Activated naive CD8-positive, alpha-beta T cell treated with anti-CD3 and anti-CD28 coated beads, Interleukin-2, amount 50 U/mL, for 24 hours (primary cell): ENCODE measurements at places on chromosomes 3 and 15.

DNA sequence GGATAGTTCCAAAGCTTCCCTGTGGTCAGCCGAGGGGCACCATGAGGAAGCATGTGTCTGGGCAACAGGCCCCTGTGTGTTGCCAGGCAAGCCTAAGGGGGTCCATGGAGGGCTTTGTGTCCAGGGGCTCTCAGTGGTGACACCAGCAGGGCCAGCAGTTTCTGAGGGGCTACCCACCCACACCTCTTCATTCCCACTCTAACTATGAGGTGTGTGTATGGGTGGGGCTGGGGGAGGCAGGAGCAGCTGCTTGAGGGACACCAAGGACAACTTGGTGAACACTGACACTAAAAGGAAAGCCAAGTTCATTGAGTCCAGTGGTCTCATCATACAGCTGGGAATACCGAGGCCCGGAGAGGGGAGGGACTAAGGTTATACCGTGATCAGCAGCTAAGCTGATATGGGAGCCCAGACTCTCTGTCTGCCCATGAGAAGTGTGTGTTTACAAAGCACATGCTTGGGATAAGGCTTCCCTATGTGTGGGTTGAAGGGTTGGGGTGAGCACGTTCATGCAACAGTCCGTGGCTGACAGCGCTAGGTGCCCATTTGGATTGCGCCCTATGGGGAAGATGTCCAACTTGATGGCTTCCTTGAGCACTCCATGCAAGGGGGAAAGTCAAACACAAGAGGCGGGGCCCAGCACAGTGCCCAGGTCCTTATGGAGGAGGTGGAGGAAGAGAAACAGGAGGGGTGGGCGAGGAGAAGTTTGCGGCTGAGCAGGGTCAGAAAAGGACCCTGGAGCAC is 34.8 kb upstream of the CHRNB4 start:
- H3K36me3 ChIP-seq = no peaks in the 10 kb centered on the region
- H3K27ac ChIP-seq = no peak overlapping the region
- no peak for DNase-seq
- no peaks in the 10 kb centered on the region for H3K27me3 ChIP-seq
- H3K4me3 ChIP-seq = no peak overlapping the region

DNA sequence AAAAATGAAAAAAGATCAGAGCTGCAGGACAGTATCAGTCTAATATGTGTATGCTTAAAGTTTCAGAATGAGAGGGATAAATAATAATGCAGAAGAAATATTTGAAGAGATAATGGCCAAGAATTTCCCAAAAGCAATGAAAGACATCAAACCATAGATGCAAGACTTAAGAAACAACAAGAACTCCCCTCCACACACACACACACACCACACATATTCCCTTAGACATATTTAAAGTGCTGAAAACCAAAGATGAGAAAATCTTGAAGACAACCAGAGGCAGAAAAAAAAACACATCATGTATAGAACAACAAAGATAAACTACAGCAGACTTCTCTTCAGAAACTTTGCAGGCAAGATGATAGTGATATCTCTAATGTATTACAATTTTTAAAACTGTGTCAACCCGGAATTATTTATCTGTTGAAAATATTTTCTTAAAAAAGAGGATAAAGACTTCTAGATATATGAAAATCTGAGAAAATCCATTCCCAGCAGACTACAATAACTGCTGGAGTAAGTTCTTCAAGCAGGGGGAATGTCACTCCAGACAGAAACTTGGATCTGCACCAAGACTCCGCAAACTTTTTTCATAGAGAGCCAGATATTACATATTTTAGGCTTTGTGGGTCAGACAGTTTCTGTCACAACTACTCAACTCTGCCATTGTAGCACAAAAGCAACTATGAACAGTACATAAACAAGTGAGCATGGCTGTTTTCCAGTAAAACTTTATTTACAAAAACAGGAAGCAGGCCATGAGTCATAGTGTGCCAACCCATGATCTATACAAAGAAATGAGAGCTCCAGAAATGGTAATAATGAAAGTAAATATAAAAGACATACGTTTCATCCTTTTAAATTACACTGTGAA is 223.4 kb upstream of the CGNL1 start:
- no peak overlapping the region for H3K4me3 ChIP-seq
- H3K36me3 ChIP-seq = peaks cover 46% of the 10 kb centered on the region
- no peaks in the 10 kb centered on the region for H3K27me3 ChIP-seq
- peak overlapping the region; percentile 6 for H3K27ac ChIP-seq
- DNase-seq = no peak

DNA sequence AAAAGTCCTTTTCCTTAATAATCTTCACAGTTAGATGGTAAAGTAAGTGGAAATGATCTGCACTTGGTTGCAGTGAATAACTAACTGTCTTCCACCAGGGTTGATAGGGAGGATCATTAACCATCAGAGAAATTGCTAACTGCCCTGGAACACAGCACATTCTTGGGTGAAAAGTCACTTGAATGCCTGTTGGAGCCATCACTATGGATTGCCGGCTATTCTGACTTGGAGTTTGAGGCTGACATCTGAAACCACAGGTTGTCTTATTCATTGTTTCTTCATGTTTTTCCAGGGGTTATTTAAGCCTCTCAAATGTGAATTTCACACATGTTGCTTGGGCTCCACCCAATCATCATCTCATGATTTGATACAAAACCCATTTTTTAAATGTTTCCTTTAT is 901.4 kb downstream of the MCTP2 start:
- peaks cover 3% of the 10 kb centered on the region for H3K27me3 ChIP-seq
- no peaks in the 10 kb centered on the region for H3K4me1 ChIP-seq
- H3K27ac ChIP-seq = no peak overlapping the region
- H3K4me3 ChIP-seq = no peak overlapping the region

DNA sequence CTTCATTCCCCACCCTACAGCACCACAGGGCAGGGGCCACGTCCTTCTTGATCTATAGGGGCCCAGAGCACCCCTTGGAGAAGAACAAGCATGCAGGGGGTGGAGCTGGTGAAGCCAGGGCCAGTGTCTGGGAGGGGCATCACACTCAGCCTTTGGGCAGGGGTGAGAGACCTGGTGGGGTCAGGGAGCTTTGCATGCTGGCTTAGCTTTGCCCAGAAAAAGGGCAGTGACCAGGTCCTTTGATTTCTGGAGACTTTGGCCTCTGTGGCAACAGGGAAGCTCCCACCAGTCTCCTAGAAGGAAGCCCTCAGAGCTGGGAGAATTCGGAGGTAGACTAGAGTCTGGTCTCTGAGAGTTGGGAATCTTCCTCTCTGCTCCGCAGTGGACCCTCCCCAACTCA is 990 bp downstream of the ITIH4 start:
- H3K4me3 ChIP-seq = no peak overlapping the region
- no peaks in the 10 kb centered on the region for H3K27me3 ChIP-seq
- H3K27ac ChIP-seq = no peak overlapping the region
- no peaks in the 10 kb centered on the region for H3K36me3 ChIP-seq

- peak overlapping the region; percentile 49 for H3K27ac ChIP-seq
- peaks cover 54% of the 10 kb centered on the region for H3K36me3 ChIP-seq
- peaks cover 29% of the 10 kb centered on the region for H3K4me1 ChIP-seq
- no peaks in the 10 kb centered on the region for H3K27me3 ChIP-seq
- H3K4me3 ChIP-seq = no peak overlapping the region
- no peak for DNase-seq
Observed at GRCh38 chr3:52696830-52697631, 8.6 kb downstream of the GLT8D1 start.

GRCh38 chr3:190252080-190252479 is 70.2 kb downstream of the CLDN1 start:
- no peaks in the 10 kb centered on the region for H3K4me1 ChIP-seq
- no peak overlapping the region for H3K27ac ChIP-seq
- no peak for DNase-seq
- no peaks in the 10 kb centered on the region for H3K27me3 ChIP-seq
- no peaks in the 10 kb centered on the region for H3K36me3 ChIP-seq

DNA sequence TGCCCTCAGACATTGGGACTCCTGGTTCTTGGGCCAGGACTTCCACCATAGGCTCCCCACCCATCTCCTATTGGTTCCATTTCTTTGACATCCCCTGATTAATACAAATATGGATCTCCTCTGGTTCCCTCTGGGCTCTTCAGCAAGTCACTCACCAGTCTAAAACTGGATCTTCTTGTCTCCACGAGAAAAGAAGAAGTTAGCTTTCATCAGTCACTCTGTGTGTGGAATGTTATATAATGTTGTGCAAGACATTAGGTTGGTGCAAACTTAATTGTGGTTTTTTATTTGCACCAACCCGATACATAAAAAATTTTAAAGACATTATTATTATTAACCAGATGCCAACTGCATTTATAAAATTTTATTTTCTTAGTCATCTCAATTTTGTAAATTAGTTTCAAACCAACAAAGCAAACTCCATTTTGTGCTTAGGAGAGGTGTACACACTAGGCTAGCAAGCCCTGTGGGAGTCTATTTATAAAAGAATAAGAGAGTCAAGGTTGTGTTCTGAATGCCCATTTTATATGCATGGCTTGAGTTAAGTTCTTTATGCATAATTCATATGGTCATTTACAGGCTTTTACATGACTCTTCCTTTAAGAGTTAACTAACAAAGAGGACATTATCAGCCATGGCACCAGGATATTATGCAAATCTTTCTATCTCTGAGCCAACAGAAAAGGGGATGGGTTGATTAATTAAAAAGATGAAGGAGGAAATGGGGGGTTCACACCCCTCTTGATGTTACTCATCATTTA is 35.1 kb upstream of the IL12A start:
- no peak overlapping the region for H3K27ac ChIP-seq
- DNase-seq = no peak
- peaks cover 2% of the 10 kb centered on the region for H3K4me1 ChIP-seq
- H3K27me3 ChIP-seq = peaks cover 23% of the 10 kb centered on the region

- no peak for DNase-seq
- H3K4me1 ChIP-seq = peaks cover 4% of the 10 kb centered on the region
Observed at GRCh38 chr15:66581972-66582537, 16.3 kb upstream of the LCTL start.

DNA sequence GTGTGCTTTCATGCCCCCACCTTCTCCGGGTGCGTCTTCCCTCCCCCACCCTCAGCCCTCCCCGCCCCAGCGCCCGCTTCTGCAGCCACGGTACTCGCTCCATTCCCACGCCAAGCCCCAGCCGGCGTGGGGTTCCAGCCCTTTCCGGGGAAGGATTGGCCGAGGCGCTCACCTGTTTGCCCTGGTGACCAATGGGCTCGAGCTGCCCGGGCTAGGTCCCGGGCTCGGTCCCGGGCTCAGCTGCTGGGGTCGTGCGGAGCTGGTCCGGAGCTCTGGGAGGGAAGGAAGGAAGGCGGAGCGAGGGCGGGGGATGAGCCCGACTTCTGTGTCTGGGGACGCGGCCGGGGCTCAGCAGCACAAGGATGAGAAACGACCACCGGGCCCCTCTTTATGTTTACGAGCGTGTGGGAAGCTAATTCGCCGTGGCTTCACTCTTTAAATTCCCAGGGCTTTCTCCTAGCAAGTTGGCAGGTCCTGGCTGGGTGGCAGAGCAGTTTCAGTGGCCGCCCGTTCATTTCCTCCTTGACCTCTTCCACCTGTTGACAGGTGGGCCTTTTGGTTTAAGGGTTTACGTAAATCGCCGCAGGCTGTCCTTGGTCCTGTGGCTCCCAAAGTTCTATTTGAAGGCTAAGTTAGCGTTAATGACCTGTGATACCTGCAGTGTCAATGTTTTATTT is at the start of gene IGSF10:
Gene IGSF10 (minus strand): TSS at position 288 of the 677 bp plus-strand sequence. CDS start 2,352 bp downstream, outside the sequence.
- peaks cover 2% of the 10 kb centered on the region for H3K4me1 ChIP-seq
- peaks cover 23% of the 10 kb centered on the region for H3K27me3 ChIP-seq
- no peak for DNase-seq
- H3K4me3 ChIP-seq = peak within 1 kb of the TSS; percentile 18

- no peak overlapping the region for H3K27ac ChIP-seq
- peaks cover 34% of the 10 kb centered on the region for H3K36me3 ChIP-seq
- no peaks in the 10 kb centered on the region for H3K27me3 ChIP-seq
- no peaks in the 10 kb centered on the region for H3K4me1 ChIP-seq
- no peak for DNase-seq
Observed at GRCh38 chr15:40006646-40007045, 32.3 kb downstream of the SRP14 start.

DNA sequence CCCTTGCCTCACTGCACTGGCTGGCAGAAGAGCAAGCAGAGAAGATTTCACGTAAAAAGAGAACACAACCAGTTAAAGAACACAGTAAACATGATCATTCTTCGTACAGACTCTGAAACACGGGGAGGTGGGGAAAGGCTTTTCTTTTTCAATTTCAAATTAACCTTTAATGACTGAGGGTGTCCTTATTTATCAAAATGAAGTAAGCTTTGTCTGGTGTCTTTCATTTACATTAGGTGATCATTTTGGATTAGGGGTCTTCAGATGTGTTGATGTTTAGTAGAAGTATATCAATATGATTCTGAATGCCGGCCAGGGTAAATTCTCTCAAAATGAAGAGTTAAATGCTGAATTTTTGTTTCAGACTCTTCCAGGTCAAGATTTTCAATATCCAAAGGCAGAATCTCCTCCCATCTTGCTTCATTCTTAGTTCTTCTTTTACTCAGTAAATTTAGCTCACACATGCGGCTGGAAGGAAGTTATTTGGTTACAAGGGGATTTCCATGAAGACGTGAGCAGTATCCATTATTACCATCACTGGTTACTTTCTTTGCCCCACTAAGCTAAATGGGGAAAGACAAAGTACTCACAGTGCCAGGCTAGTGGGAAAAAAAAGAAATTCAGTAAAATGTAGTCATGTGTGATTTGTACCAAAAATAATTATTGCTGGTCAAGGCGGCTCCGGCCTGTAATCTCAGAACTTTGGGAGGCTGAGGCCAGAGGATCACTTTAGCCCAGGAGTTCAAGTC is 272.2 kb upstream of the NR2F2 start:
- H3K27ac ChIP-seq = no peak overlapping the region
- no peak for DNase-seq
- no peak overlapping the region for H3K4me3 ChIP-seq
- peaks cover 29% of the 10 kb centered on the region for H3K27me3 ChIP-seq

- H3K4me3 ChIP-seq = no peak overlapping the region
- H3K4me1 ChIP-seq = no peaks in the 10 kb centered on the region
- no peaks in the 10 kb centered on the region for H3K36me3 ChIP-seq
- H3K27me3 ChIP-seq = no peaks in the 10 kb centered on the region
- no peak overlapping the region for H3K27ac ChIP-seq
Observed at GRCh38 chr3:37554364-37554763, 307.3 kb upstream of the CTDSPL start.

DNA sequence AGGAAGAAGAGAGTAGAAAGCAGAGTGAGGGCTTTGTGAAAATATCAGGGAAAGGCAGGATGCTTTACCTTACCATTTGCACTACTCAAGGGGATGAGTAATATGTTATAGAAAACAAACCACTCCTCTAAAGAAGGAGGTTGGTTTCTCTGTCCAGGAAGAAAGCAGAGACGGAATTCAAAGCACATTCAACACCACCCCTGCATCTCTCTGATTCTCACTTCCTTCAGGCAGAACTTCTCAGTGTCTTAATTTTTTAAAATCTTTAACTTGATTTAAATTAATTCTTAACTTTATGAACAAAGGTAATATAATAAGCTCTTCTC is 82.4 kb downstream of the NR2F2 start:
- H3K4me1 ChIP-seq = peaks cover 1% of the 10 kb centered on the region
- no peak for DNase-seq
- H3K4me3 ChIP-seq = no peak overlapping the region
- peaks cover 1% of the 10 kb centered on the region for H3K36me3 ChIP-seq
- no peak overlapping the region for H3K27ac ChIP-seq
- peaks cover 77% of the 10 kb centered on the region for H3K27me3 ChIP-seq
